ENCODE measurements at places on chromosomes 12 and 14. TPM values are rescaled to one million over a fixed set of nuclear protein-coding genes. Genes with fewer than 3 reads are reported as not detected.

- DNase-seq, result no peak
These were observed 335.2 kb downstream of the SOX5 start for GRCh38 chr12:23614280-23614679.

DNA sequence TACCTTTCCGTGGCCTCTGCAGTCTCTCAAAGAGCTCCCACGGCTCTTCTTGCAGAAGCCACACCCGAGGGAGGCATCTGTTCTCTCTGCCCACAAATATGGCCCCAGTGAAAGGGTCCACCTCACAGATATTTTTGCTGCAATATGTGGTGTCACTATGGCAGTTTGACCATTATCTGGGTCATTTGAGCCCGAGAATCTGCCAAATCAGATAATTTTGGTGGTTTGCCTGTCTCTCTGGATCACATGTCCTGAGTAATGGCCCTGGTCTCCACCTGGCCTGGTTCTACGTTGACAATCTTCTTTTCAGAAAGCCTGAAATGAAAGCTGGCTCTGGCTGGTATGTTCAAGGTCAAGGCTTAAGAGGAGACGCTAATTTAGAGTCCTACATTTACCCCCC is 5.7 kb upstream of the WSCD2 start:
- no peak for DNase-seq

DNA sequence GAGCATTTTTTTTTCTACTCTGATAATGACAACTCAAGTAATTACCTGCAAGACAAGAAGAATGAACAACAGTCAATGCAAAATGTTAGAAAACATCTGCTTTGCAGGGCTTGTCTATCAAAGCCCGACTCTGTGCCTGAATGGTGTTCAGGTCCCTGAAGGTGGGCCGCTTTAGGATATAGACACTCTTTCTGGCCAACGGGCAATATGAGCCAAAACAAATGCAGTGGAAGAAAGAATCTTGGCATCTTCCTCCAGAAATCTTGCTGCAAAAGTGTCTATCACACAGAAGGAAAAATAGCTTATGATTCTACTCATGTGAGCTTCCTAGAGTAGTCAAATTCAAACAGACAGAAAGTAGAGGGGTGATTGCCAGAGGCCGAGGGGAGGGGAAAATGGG is 32.7 kb downstream of the FOS start:
- no peak for DNase-seq

- no peak for DNase-seq
These were observed 62.8 kb upstream of the SLC38A4 start for GRCh38 chr12:46888568-46888967.

The CHMP4A gene
- 32.1 TPM for total RNA-seq

The RDH5 gene
- total RNA-seq, result 27.2 TPM

All from GM23248 (cell line).